ENCODE measurements at places on chromosomes 2 and 18. TPM values are rescaled to one million over a fixed set of nuclear protein-coding genes. Genes with fewer than 3 reads are reported as not detected.

- no peak for DNase-seq
Observed at GRCh38 chr2:102592601-102593000, 26.8 kb upstream of the SLC9A2 start.

GRCh38 chr2:98726205-98726604 lies 4.7 kb downstream of the MGAT4A start:
- DNase-seq = no peak

DNA sequence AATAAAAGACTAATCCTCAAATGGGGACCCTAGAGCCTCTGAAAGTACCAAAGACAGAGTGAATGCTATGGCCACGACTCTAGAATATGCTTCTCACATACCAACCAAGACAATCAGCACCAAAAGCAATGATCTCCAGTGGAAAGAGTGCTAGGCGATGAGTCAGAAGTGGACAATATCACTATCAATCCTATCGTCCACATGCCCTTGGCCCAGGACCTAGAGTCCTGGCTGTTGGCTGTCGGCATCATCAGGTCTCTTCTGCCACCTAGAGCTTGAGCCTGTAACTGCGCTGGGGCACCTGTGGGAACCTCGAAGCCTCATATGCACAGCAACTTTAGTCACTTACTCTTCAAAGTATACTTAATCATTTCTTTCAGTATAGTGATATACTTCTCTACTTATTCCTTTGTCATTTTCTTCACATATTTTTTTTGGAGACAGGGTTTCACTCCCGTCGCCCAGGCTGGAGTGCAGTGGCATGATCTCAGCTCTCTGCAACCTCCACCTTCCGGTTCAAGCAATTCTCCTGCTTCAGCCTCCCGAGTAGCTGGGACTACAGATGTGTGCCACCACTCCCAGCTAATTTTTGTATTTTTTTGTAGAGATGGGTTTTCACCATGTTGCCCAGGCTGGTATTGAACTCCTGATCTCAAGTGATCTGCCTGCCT lies 29.7 kb downstream of the NOL10 start:
- peak; percentile 31 for DNase-seq

DNA sequence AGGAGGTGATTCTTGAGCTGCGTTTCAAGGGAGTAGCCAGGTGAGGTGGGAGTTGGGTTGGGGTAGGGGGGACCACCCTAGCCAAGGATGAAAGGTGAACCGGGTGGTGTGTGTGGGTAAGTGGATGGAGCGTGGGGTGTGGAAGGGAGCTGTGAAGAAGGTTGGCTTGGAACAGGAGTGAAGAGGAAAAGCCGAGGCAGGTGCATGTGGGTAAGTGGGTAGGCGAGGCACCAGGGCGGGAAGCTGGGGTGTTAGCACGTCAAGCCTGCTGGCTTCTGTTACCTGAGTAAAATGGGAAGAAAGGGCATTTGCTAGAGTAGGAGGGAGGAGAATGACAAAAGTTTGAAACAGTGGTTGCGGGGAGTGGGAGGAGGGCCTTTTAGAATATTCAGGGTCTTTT lies 31.6 kb downstream of the TANC1 start:
- no peak for DNase-seq

Gene CYP27C1
- 13.8 TPM for polyA plus RNA-seq

Gene DYSF
- polyA plus RNA-seq = 15.4 TPM
